HEK293T (cell line): ENCODE measurements at places on chromosomes 5 and 9.

DNA sequence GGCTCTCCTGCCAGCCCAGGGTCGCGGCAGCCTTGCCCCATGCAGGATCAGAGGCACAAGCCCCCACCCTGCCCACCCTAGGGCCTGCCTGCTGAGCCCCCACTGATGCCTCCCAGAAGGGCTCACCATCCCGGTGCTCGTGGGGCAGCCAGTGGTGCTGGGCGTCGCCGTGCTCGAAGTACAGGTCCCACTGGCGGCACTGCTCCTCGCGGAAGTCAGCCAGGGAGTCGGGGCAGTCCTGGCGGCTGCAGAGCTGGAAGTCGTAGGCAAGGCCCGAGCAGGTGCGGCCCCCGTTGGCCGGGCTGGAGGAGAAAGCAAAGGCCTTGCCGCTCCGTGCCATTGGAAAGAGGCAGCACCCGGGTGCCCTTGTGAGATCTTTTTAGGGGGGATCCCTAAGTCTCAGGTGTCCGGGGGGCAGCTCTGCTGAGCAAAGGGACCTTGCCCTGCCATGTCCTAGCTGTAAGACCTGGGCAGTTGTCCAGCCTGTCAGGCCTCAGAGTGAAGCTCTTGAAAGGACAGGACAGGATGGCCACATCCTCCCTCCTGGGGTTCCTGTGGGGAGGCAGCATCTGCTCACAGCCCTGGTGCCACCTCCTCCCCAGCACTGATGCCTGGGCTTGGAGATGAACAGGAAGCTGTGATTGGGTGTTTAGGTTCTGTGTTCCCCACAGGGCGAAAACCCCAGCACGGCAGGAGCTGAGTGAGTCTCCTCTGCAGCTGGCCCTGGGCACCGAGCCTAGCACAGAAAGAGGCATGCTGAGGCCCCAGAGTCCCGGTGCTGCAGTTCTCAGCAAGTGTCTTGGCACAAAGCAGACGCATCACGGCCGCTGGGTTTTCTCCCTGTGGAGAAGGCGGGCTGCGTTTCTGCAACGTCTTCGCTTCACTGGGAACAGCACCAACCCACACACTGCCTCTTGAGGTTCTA is 77.7 kb downstream of the ZNF354C start:
- no peak for DNase-seq

DNA sequence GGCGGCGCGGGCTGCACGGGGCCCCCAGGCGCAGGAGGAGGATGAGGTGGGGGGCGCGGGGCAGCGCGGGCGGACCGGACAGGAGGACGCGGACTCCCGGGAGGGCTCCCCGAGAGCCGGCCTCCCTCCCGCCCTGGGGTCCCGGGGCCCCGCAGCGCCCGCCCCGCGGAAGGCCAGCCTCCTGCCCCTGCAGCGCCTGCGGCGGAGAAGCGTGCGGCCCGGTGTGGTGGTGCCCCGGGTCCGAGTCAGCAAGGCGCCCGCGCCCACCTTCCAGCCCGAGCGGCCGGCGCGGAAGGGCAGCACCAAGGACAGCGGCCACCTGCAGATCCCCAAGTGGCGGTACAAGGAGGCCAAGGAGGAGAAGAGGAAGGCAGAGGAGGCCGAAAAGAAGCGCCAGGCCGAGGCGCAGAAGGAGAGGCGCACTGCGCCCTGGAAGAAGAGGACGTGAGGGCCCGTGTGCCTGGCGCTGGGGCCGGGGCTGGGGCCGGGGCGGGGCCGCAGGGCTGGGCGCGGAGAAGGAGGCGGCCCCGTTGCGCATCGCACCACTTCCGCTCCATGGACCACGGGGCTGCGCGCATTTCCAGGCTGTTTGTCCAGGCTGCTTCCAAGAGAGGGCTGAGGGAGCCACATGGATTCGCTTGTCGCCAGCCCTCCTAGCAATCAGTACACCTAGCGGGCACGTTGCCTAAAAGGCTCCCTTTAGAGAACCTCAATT is 86.0 kb downstream of the ANKRD33B start:
- no peak for DNase-seq

GRCh38 chr9:105405514-105406131 is 42.2 kb upstream of the FSD1L start:
- no peak for DNase-seq

DNA sequence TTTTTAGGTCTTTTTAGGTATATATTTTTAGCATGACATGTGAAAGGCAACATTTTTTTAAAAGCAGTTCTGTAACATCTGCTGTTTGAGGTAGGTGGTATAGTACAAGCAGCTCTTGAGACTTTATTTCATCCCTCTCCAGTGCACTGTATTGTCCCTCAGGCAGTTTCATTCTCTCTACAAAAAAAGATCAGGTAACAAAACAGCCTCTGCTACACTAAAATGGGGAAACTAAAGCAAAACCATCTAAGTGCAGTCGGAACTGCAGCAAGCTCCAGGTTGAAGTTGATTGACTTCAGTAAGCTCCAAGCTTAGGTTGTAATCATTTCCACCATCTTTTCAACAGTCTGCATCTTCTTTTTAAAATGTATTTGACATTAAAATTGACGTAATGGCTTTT is 195.6 kb downstream of the DEPDC1B start:
- no peak for DNase-seq

- peak; percentile 9 for DNase-seq
Measured at GRCh38 chr9:112970939-112971338, 41.1 kb downstream of the ZNF883 start.

GRCh38 chr5:90557391-90557790 is 1.2 kb upstream of the ADGRV1 start:
- DNase-seq = no peak

DNA sequence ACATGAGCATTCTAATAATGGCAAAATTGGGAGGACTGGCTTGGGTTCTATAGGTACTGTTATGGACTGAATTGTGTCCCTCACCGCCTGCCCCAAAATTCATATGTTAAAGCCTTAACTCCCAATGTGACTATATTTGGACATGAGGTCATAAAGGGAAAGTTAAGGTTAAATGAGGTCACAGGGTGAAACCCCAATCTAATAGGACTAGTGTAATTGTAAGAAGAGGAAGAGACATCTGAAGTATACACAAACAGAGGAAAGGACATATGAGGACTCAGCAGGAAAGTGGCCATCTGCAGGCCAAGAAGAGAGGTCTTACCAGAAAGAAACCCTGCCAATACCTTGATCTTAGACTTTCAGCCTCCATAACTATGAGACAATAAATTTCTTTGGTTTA is 23.1 kb downstream of the RNF180 start:
- no peak for DNase-seq

GRCh38 chr5:147836439-147836838 is 5.0 kb upstream of the SPINK1 start:
- DNase-seq = no peak
